SK-MEL-5 (cell line): ENCODE measurements at places on chromosomes 7 and 10. TPM values are rescaled to one million over a fixed set of nuclear protein-coding genes. Genes with fewer than 3 reads are reported as not detected.

- DNase-seq, result no peak
Measured at GRCh38 chr7:6030988-6031387, at the start of gene ANKRD61. Gene ANKRD61, plus strand, starts transcription at chr7:6031376. Its CDS starts 0 bp downstream, at chr7:6031376.

The HOXA7 gene
- 0.45 TPM in 1 of 2 replicates, not detected in the other for total RNA-seq

GRCh38 chr7:129616530-129616929 is 5.0 kb downstream of the NRF1 start:
- DNase-seq, result no peak

DNA sequence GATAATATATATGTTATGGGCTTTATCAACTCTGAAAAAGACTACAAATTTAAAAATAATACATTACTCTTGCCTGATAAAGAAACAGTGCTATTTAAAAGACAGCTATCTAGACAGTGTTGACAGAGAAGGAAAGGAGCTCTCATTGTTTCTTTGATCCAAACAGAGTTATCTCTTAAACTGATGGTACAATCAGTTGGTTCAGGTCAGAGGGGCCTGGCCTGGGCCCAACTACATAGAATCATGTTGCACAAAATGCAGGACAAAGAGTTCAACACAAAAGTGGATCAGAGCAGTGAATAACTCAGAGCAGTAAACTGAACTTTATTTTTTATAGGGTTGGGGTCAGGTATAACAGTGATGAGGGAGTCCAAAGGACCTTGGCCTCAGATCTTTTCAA is 33.8 kb upstream of the SEMA3D start:
- DNase-seq, result no peak

- no peak for DNase-seq
Measured at GRCh38 chr10:51459476-51459875, 239.9 kb downstream of the CSTF2T start.

- peak; percentile 62 for DNase-seq
Measured at GRCh38 chr7:50857804-50858489, 75.3 kb upstream of the GRB10 start.

- DNase-seq, result no peak
Measured at GRCh38 chr10:86899132-86899531, 58.3 kb downstream of the MMRN2 start.

DNA sequence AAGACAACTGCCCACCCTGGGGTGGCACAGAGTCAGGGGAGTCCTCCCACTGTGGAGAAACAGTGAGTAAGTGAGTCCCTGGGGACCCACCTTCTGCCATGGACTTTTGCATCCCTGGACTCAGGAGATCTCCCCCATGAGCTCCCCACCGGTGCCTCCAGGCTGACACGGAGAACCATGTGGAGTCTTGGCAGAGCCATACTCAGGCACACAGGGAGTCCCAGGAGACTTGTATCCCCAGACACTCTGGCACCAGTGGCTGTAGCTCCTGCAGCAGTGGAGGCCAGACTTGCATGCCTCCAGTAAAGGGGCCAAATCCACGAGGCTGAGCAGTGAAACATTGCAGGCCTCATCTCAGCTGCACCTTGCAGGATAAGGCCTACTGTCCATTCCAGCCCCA is 791.4 kb downstream of the PCDH15 start:
- DNase-seq, result no peak

- no peak for DNase-seq
Measured at GRCh38 chr7:30789334-30789711, 18.1 kb downstream of the MINDY4 start.

DNA sequence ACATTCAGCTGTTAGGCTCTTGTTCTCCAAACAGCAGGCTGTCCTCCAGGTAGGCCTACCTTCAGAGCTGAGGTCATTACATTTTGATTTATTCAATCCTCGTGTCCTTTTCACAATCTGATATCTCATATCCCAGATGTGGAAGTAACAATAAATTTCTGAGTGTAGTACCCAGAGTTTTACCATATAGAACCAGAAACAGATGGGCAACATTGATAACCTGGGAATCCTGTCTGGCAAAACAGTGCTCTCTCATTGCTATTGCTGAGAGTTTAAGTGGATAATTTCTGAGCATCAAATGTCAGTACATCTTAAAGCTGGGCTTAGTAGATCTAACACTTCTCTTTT is 1007.8 kb downstream of the REEP3 start:
- DNase-seq, result no peak
